ENCODE measurements at places on chromosomes 13 and 19.

- no peak for DNase-seq
Measured at GRCh38 chr13:71645467-71645866, 221.5 kb downstream of the DACH1 start.

- no peak for DNase-seq
Measured at GRCh38 chr13:102878481-102878880, 32.6 kb downstream of the ERCC5 start.

DNA sequence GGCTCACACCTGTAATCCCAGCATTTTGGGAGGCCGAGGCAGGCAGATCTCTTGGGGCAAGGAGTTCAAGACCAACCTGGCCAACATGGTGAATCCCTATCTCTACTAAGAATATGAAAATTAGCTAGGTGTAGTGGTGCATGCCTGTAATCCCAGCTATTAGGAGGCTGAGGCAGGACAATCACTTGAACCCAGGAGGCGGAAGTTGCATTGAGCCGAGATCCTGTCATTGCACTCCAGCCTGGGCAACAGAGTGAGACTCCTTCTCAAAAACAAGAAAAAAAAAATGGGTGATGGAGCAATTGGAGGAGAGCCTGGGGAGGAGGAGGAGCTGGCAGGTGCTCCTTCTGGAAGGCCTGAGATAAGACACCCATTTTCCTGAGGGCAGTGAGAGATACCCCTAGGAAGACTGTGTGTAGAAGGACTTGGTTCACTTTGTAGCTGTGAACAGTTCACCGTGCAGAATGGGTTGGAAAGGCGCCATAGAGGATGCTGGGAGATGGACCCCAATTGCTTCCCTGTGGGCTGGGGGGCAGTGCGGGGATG lies 8.7 kb upstream of the CARM1 start:
- no peak for DNase-seq

DNA sequence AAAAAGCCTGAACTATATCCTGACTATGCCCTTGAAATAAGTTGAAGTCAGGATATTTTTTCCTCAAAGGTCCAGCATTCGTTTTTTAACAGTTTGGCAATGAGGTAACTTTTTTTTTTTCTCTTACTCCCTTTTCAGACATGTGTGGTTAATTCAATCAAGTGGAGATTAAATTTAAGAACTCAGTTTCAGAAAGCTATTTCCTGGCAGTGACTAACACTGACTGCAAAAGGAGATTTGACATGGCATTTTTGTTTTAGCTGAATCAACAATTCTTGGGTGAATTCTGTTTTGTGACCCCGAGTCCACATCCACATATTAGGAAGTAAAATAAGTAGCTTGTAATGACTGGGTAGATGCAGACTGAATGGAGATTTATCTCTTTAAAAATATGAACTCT lies 716.4 kb downstream of the PCDH9 start:
- DNase-seq: no peak

- no peak for DNase-seq
Measured at GRCh38 chr19:57241176-57241575, 744 bp downstream of the ZNF805 start.

GRCh38 chr13:108915095-108915633 lies 285.8 kb downstream of the MYO16 start:
- DNase-seq: no peak

GRCh38 chr19:6263306-6263705 lies 16.5 kb downstream of the MLLT1 start:
- DNase-seq: no peak

- peak; percentile 49 for DNase-seq
Measured at GRCh38 chr19:6273701-6274601, 5.8 kb downstream of the MLLT1 start.

DNA sequence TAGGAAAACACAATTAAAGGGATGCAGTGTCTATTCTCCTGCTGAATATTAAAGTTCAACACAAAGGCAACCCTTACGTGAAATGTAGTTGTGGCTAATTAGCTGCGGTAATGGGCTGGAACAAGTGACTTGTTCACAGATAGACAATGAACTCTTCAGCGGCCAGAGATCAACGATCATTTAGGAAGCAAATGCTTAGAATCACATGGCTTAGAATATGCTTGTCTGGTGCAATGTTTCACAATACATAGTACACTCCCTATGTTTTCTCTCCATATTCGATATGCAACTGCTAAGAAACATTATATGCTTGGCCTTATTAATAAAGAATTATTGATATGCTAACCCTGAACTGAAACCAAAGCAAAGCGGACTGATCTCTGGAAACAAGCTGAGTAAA lies 25.7 kb upstream of the MTUS2 start:
- DNase-seq: no peak

DNA sequence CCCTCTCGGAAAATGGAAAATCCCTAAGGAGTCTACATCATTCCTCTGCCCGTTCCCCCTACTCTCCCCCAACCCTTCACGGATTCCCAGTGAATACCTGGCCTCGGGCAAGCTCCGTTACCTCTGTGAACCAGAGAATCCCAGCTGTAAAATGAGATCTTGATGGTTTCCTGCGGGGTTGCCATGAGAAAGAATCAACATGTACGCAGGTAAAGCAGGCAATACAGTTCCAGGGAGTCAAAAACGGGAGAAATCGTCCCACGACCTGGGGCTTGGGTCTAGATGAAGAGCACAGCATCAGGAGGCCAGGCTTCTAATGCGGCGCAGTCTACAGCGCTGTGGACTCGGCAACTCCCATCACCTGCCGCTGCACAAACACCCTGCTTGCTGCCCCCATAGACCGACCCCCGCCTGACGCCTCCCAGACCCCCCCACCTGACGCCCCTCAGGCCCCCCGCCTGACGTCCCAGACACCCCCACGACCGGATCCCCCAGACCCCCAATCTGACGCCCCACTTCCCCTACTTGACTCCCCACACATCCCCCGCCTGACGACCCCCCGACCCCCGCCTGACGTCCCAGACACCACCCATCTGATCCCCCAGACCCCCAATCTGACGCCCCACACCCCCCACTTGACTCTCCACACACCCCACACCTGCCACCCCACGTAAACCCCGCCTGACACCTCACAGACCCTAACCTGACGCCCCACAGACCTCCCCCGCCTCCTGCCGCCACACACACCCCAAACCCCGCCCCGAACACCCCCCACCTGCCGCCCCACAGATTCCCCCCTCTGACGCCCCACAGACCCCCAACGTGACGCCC lies 680 bp downstream of the LIG4 start:
- no peak for DNase-seq

GRCh38 chr19:51781999-51782398 lies 13.0 kb upstream of the FPR3 start:
- no peak for DNase-seq

DNA sequence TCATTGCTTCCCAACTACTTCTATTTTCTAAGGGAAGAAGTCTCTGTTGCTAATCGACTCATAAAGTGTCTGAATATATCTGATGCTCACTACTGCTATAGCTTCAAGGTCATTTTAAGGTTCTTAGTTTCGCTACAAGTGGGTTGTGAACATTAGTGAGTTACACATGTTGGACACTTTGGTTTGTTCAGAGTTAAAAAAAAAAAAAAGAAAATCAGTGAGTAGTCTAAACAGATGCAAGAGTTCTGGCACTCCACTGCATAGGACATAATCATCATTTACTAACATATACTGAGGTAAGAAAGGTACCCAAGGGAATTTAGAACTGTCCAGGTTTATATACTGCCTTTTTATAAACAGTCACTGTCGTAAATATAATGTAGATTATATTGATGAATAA lies 108.8 kb downstream of the KLF12 start:
- no peak for DNase-seq

DNA sequence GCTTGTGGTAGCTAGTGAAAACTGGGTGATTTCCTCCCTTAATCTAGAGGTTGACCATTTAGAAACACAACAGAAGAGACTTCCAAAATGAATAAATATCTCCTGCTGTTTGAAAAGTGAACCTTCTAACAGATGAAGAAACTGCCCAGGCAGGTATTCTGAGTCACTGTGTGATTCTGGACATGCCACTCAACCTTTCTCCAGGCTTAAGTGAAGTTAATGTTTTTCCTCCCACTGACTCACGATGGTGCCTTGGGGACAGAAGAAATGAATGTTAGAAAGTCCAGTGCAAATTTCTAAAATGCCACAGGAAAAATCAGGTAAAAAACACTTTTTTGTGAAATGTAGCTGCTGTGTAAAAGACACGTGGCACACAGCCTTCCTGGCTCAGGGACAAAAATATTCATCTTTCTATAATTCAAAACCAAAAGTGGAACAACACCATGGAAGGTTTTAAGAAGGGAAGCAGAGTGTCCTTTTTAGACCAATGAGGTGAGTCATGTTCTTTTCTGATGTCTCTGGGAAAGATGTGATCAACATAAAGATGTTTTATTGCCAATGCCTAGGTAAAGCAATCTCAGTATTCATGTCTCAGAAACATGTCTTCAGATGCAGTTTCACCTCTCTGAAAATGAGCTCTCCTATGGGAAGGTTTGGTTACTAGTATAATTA lies 9.1 kb downstream of the UBE2L5 start:
- DNase-seq: no peak

DNA sequence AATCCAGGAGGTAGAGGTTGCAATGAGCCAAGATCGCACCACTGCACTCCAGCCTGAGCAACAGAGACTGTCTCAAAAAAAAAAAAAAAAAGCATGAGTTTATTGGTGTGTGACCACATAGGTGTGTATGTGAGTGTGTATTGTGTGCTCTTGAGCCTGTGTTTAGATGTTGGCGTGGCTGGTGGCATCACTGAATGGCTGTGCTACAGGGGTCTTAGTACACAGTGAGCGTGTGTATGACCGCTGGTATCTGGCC lies 2.5 kb downstream of the SLC1A5 start:
- DNase-seq: no peak

GRCh38 chr13:99859178-99860177 lies 112.1 kb downstream of the ZIC5 start:
- no peak for DNase-seq

- DNase-seq: no peak
Measured at GRCh38 chr19:13051557-13052165, 51.0 kb downstream of the LYL1 start.

DNA sequence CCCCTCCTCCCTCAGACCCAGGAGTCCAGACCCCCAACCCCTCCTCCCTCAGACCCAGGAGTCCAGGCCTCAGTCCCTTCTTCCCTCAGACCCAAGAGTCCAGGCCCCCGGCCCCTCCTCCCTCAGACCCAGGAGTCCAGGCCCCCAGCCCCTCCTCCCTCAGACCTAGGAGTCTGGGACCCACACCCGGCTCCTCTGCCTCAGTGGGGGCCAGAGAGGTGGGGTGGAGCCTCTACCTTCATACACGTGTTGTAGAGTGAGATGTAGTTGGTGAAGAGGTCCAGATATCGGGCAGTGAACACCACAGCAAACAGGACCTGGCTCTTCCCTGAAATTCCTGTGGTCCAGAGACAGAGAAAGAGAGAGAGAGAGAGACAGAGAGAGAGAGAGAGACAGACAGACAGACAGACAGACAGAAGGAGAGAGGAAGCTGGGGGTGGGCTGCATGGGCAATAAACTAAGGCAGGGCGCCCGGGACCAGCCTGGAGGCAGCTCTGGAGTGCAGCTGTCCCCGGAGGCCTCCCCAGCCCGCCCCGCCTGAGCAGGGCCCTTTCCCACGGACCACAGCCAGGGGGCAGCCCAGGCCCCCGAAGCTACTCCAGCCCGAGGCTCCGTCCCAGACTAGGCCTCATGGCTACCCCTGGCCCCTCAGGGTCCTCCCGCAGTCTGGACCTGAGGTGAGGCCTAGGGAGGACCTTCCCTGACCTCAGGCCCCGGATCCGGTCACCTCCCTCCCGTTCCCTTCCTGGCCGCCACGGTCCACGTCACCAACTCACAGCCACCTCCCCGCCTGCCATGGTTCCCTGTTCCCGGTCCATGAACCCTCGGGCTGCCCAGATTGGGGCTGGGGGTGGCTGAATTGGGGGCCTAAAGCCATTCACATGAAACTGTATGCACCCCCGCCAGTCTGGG lies 907 bp downstream of the KDELR1 start:
- DNase-seq: no peak

- no peak for DNase-seq
Measured at GRCh38 chr19:1672038-1672768, 19.8 kb upstream of the TCF3 start.

GRCh38 chr19:28920269-28921066 lies 292.5 kb downstream of the UQCRFS1 start:
- no peak for DNase-seq

- DNase-seq: no peak
Measured at GRCh38 chr19:16330806-16331690, 6.4 kb downstream of the KLF2 start.

DNA sequence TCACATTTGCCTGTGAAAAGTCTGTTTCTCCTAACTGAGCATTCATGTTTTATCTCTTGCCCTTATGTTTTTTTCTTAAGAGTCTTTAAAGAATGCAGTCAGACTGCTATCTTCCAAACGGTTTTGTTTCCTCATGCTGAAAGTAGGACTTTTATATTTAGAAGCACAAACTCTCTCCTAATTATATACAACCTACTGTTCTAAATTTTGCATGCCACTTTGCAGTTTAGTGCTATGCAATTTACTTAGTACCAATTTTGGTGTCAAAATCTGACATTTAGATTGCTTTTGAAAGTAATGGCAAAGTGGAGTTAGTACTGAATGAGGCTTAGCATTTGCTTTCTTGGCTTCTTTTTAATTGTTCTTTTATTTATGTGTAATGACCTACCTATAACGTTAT lies 55.1 kb upstream of the PCDH20 start:
- no peak for DNase-seq

- no peak for DNase-seq
Measured at GRCh38 chr13:76387566-76387965, 498.6 kb downstream of the KCTD12 start.

GRCh38 chr13:73368608-73369007 lies 309.8 kb downstream of the KLF5 start:
- no peak for DNase-seq

DNA sequence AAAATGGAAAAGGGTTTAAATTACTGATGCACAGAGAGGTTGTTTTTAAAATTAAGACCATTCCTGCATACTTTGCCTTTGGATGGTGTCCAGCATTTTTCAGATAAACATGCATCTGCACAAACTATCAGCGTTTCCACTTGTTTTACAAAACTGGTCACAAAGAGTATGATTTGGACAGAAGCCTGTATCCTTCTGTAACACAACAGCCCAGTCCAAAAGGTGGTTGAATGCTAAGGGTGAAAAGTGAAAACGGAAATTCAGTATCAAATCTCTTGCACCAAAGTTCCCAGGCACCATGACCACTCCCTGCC lies 21.7 kb upstream of the DOCK9 start:
- DNase-seq: no peak

GRCh38 chr19:36111200-36111539 lies 227 bp downstream of the OVOL3 start:
- no peak for DNase-seq

DNA sequence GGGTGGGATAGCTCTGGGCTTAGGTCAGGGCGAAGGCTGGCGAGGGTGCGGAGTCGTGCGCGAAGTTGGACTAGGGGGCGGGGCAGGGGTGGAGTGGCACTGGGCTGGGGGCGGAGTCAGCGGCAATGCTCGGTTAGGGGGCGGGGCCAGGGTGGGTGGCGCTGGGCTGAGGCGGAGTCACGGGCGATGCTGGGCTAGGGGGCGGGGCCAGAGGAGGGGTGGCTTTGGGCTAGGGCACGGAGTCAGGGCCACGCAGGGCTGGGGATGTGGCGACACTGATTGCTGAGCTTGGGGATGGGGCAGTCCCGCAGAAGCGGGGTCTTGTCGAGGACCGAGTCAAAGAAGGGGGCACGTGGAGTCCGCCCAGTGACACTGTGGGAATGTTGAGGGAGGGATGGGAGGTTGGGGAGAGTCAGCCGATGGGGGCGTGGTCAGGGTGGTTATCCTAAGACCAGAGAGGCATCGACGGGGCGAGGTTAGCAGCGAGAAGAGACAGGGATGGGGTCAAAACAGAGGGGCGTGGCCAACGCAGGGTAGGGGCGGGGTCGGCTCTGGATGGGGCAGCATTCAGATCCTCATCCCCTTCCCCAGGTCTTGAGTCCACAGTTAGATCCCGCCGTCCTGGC lies 8.7 kb downstream of the HOMER3 start:
- DNase-seq: no peak
